ENCODE measurements at places on chromosomes 1 and 21. TPM values are rescaled to one million over a fixed set of nuclear protein-coding genes. Genes with fewer than 3 reads are reported as not detected.

The ARHGEF11 gene
- 32.2 TPM for total RNA-seq

The NUAK2 gene
- 1.1 TPM for total RNA-seq

The S100B gene
- 2.0 TPM for total RNA-seq

The TSTD1 gene
- total RNA-seq, result 12.5 TPM

The ZSWIM5 gene
- 1.9 TPM for total RNA-seq

The RPS6KC1 gene
- 23.5 TPM for total RNA-seq

GRCh38 chr1:65765631-65766030, 27.1 kb upstream of the PDE4B start:
- no peak for DNase-seq

DNA sequence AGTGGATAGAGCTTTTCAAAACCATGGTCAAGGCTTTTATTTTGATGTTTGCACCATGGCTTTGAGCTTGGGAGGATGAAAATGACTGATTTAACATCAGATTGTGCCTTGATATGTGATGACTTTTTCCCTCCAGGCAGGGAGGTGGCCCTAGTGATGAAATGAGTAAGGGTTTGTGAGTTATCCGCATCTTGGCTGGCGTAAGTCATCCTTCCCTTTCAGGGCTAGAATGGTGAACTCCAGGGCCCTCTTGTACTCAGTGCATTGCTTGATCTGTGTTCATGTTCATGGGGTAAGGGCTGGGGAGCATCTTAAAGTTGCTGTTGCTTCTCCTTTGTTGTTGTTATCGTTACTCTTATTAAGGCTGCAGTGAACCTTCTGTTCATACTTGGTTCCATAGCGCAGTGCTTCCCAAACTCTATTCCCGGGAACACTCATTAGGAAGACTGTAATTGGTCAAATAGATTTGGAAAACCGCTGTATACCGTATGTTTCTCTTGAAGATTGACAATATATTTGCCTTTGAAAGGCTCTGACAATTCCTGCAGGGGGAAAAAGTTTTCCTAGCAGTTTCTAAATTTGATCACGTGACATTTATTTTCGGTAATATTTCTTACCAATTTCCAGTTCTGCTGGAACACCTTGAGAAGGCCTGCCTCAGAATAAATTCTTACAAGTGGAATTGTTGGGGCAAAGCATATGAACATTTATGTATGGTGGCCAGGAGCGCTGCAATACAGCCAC, 23.1 kb downstream of the GPR137B start:
- DNase-seq, result no peak

GRCh38 chr1:57517587-57518374, 93.9 kb upstream of the DAB1 start:
- no peak for DNase-seq

DNA sequence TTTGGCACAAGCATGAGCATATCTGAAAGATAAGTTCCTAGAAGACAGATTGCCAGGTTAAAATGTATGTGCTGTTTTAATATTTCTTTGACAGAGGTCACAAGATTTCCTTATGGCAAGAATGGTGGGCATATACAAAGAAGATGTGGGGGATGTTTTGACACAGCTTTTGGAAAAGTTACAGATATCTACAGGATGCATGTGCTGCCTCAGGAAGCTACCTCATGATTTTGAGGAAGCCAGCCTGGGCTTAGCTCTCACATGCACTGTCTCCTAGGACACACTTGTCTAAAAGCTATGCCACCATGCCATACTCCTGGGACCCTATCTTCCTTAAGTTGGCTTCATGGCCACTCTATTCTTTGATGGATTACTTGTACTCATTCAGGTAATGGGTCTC, 99.9 kb downstream of the C1orf94 start:
- no peak for DNase-seq

DNA sequence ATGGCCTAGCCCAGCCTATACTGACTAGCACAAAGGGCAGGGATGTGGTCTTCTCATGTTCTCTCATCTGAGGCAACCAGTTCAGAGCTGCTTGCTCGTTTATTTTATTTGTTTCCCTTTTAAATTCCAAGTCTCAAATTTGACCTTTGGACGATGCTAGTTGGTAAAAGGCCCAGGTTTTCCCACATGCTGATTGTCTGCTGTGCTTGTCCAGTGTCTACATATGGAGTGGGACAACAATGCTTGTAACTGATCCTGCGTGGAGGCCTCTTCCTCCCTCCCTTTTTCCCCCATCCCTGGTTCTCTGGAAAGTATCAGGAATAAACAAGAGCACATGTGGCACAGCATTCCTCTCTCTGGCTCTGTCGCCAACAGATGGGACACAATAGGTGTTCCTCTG, 34.0 kb upstream of the BEND5 start:
- DNase-seq, result no peak

GRCh38 chr1:26225033-26225831, 8.8 kb upstream of the CEP85 start:
- DNase-seq, result peak; percentile 87

GRCh38 chr21:20259031-20259867, 739.0 kb upstream of the NCAM2 start:
- DNase-seq, result no peak

DNA sequence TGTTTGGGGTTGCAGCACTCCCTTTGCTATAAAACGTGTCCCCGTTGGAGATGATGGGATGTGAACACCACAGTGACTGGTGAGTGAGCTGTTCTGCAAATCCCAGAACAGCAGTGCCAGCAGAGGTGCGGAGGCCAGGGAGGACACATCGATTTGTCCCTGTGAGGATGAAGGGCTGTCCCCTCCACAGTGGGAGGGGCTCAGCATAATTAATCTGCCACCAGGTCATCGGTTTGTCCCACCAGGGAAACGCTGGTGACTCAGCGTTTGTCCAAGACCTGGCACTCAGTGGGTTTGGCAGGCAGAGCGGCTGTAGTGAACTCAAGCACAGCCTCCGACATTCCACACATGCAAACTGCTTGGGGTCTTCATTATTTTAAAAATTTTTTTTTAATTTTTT, 22.8 kb upstream of the PDE9A start:
- peak; percentile 72 for DNase-seq

GRCh38 chr1:241666419-241666818, 14.3 kb downstream of the WDR64 start:
- DNase-seq, result no peak

GRCh38 chr1:161952607-161953172, 71.0 kb downstream of the OLFML2B start:
- DNase-seq, result no peak

- no peak for DNase-seq
Measured at GRCh38 chr1:220318673-220319072, 46.4 kb upstream of the RAB3GAP2 start.

DNA sequence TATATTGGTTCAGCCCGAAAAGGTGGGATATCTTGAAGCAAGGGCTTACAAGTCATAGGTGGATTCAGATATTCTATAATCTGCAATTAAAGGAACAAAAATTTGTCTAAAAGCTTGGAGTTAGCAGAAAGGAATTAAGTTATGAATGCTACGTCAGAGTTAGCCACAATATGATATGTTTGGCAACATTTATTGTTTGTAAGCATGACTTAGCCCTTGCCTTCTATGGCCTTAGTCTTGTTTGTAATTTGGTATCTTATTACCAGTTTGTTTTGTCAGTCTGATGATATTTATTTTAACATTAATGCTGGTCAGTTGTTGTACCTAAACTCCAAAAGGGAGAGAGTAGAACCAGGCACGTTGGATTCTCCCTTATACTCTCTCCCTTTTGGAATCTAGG, 43.1 kb upstream of the SUCO start:
- DNase-seq, result no peak

GRCh38 chr1:50272912-50273311, 150.3 kb downstream of the DMRTA2 start:
- DNase-seq, result no peak

GRCh38 chr1:109927911-109928321, 17.3 kb downstream of the CSF1 start:
- peak; percentile 93 for DNase-seq

DNA sequence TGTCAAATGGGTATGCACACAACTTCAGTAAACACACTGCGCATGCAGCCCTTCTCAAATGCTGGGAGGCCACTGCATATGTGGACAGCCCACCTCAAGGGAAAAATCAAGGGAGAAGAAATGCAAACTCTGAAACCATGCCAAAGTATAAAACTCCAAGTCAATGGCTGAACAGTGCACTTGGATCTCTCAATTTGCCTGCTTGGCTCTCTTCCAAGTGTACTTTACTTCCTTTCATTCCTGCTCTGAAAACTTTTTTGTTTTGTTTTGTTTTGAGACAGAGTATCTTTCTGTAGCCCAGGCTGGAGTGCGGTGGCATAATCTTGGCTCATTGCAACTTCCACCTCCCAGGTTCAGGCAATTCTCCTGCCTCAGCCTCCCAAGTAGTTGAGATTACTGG, 18.8 kb upstream of the COP1 start:
- DNase-seq, result no peak

- no peak for DNase-seq
Measured at GRCh38 chr1:202802998-202803932, 5.0 kb downstream of the KDM5B start.

- DNase-seq, result no peak
Measured at GRCh38 chr1:7345516-7345915, 425.6 kb upstream of the VAMP3 start.

DNA sequence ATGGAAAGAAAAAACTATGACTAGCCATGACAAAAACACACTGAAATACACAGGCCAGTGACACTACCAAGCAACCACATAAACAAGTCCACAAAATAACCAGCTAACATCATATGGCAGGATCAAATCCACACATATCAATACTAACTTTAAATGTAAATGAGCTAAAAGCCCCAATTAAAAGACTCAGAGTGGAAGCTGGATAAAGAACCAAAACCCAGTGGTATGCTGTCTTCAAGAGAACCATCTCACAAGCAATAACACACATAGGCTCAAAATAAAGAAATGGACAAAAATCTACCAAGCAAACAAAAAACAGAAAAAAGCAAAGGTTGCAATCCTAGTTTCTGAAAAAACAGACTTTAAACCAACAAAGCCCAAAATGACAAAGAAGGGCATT, 476.2 kb upstream of the BEND5 start:
- DNase-seq, result no peak

- DNase-seq, result no peak
Measured at GRCh38 chr1:248576260-248576980, 1.9 kb upstream of the OR2T34 start.

- DNase-seq, result peak; percentile 66
Measured at GRCh38 chr1:2595261-2595811, 8.8 kb downstream of the PRXL2B start.

GRCh38 chr1:175172503-175172902, 20.1 kb downstream of the KIAA0040 start:
- no peak for DNase-seq

DNA sequence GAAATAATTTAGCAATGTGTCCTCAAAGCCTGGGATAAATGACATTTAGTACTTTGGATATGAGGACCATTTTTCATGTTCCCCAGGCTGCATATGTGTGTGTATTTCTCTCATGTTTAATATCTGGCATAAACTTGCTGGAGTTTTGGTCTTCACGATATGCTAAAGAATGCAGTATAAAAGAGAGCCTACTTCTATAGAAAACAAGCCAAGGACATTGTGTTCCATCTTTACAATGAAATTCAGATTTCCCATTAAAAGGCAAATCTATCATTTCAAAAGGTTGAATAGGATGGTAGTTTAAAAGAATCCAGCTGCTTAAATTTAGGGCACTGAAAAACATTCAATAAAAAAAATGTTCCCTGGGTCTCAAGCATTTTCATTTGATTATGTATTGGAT, 169.0 kb upstream of the C1orf105 start:
- no peak for DNase-seq

GRCh38 chr1:198391393-198392020, 149.0 kb downstream of the ATP6V1G3 start:
- DNase-seq, result no peak

GRCh38 chr21:35814858-35815619, 245.3 kb downstream of the SETD4 start:
- no peak for DNase-seq

- DNase-seq, result no peak
Measured at GRCh38 chr1:224809613-224810012, 119.9 kb upstream of the DNAH14 start.

Measured in posterior vena cava (tissue), 2 donors.